DMS79 (cell line): ENCODE measurements at places on chromosomes 3 and 15.

GRCh38 chr3:116199063-116199462, 246.2 kb downstream of the LSAMP start:
- DNase-seq: no peak

GRCh38 chr3:73787620-73788019, 162.9 kb upstream of the PDZRN3 start:
- no peak for DNase-seq

DNA sequence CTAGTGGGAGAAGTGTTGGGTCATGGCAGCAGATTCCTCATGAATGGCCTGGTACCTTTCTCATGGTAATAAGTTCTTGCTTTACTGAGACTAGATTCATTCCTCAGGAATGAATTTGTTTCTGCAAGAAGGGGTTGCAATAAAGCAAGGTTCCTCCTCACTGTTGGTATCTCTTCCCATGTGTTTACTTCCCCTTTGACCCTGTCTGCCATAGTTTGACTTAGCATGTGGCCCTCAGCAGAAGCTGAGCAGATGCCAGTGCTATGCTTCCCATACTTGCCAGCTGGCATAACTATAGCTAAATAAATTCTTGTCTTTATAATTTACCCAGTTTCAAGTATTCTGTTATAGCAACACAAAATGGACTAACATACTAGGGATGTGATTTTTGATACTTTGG, 163.6 kb upstream of the COL8A1 start:
- DNase-seq: no peak

GRCh38 chr15:90412356-90413194, 24.5 kb downstream of the IQGAP1 start:
- peak; percentile 57 for DNase-seq

DNA sequence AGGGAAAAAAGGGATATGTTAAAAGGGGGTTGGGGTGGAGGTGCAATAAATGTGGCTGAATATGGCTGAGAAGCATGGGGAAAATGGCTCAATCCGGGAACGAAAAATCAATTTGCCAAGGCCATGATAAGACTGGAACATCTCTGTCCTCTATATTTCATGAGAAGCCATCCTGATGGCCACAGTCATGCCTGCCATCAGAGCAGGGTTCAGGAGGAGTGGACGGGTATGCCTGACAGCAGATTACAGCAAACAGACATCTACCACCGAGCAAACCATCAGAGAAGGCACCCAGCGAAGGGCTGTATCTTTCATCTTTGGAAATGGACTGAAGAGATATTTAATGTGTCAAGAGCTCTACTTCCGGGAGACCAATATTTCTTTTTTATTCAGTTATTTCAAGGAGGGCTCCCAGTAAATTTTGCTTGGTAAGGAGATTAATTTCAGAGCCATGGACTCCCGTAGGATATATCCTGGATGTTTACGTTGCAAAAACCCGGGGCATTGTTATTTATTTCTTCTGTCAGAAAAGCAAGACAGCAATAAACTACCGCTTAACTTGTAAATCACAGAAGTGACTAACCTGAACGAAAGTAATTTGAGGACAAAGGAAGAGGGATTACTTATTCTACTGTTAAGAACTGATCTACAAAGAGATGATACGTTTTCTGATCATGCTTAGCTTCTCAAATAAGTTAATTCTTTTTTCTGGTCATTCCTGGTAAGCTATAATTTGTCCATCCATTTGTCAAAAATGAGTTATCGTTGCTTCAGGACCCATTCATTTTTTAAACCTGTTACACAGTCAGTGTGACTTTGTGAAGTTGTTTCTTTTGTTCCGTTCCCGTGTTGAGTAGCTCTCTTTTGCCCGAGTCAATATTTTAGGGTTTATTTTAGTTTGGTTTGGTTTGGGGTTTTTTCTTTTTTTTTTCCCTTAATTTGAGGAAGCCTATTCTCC, 80.6 kb upstream of the CHD2 start:
- peak; percentile 12 for DNase-seq

DNA sequence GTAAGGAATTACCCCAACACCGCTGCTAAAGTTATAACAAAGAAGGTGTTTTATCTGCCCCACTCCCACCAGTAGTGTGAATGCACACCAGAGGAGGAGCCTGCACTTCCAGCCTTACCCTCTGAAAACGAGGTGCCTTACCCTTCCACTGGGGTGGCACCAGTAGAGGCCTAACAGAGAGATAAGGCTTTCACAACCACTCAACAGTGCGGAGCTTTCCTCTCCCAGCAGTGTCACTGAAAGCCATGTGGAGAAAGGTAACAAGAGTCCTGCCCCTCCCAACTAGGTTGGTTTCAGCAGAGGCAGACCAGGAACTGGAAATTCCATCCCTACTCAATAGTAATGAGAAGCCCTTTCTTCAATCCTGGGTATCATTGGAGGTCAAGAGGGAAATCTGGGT, 539.2 kb downstream of the VGLL3 start:
- no peak for DNase-seq
